ENCODE measurements at places on chromosomes 13 and 19. TPM values are rescaled to one million over a fixed set of nuclear protein-coding genes. Genes with fewer than 3 reads are reported as not detected.

SLC7A9 gene
- total RNA-seq: not detected

ZNF132 gene
- total RNA-seq: 4.8 TPM

OR7A10 gene
- not detected for total RNA-seq

CFAP97D2 gene
- total RNA-seq: not detected

DDX49 gene
- 47.5 TPM for total RNA-seq
